H4 (cell line): ENCODE measurements at places on chromosomes 5 and 9. TPM values are rescaled to one million over a fixed set of nuclear protein-coding genes. Genes with fewer than 3 reads are reported as not detected.

- no peak for DNase-seq
Measured at GRCh38 chr5:150106674-150107426, 20.5 kb upstream of the CSF1R start.

DNA sequence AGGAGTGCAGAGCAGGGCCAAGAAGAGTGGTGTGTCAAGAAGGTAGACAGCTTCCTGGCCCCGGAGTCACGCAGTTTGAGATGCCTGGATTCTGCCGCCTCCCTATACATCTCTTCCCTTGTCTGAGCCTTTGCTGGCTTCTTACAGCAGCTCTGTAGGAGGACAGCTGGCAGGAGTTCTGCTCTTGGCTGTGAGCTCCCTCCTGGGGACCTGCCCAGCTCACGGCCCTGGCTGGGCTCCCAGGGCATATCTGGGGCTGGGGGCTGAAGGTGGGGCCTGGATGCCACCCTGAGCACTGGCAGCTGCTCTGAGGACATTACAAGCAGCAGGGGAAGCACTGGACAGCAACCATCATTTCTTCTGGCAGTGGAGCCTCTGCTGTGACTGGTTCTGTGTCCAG is 786 bp upstream of the TSSK1B start:
- no peak for DNase-seq

DNA sequence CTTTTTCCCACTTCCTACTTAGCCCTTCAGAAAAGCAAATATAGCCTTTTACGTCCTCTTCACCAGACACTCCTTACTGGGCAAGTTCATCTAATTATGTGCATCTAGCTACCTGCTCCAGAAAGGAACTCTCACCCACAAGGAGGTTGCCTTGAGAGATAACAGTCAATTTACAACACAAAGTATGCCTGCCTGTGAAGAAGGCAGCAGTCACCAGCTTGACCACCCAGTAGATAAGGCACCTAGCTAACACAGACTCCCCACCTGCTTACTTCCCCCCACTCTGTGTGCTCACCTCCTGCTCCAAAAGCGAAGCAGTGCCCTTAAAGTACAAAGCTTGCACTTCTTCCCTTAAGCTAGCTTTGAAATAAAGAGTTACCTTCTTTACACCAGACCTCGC is 111.7 kb upstream of the MRPS30 start:
- DNase-seq: no peak

DNA sequence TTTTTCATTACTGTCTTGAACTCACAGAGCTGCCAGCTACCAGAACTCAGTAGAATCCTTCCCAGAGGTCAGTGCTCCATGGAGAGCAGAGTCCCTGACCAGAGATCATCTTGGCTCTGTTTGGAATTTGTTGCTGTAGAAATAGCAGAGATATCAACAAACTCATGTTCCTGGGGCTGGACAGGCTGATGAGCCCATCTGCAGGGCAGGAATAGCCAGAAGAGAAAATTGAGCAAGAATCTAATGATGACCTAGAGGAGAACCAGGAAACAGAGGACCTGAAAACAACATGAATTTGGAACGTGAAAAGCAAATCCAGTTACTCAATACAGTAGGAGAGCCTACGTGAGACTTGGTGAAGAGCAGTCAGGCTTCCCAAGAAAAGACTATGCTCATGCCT is 437.8 kb downstream of the PLK2 start:
- DNase-seq: no peak

The AGXT2 gene
- not detected in 2 replicates for total RNA-seq

The ZBTB26 gene
- total RNA-seq: 1.7 and 1.8 TPM in 2 replicates

The ANXA2R gene
- 4.5 TPM in 2 replicates for total RNA-seq

The ALDH7A1 gene
- 16.4 and 31.5 TPM in 2 replicates for total RNA-seq

The PTPN3 gene
- total RNA-seq: 5.2 and 5.9 TPM in 2 replicates
